ENCODE measurements at places on chromosomes 13 and 19. TPM values are rescaled to one million over a fixed set of nuclear protein-coding genes. Genes with fewer than 3 reads are reported as not detected.

FFAR2 gene
- not detected for total RNA-seq

ZNF121 gene
- total RNA-seq: 16.8 TPM

CYP2B6 gene
- total RNA-seq: not detected

KHSRP gene
- 55.3 TPM for total RNA-seq

PTPRS gene
- 138 TPM for total RNA-seq

CSNK1A1L gene
- not detected for total RNA-seq

ZNF296 gene
- total RNA-seq: not detected

SYCN gene
- total RNA-seq: not detected

Measured in right atrium auricular region (tissue), 2 donors.